ENCODE measurements at places on chromosomes 4 and X.

- DNase-seq = no peak
Measured at GRCh38 chrX:46727441-46727840, 31.5 kb downstream of the SLC9A7 start.

- no peak for DNase-seq
Measured at GRCh38 chrX:35115205-35115604, 172.6 kb downstream of the FAM47B start.

DNA sequence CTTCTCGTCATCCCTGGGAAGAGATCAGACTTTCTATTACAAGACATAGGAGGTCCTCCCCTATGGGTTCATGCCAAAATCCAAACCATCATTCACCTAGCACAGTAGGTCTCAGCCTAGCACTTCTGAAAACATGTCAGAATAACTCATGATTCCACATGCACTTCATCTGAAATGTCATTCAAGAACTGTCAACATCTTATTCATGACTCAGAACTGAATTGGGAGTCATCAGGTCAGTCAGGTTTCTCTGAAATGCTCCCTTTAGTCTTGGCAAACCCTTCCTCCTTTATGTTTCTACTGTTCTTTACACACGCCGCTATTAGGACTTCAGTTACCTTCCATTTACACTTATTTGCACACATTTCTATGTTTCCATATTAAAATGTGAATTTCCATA lies 67.2 kb downstream of the ANTXR2 start:
- no peak for DNase-seq

DNA sequence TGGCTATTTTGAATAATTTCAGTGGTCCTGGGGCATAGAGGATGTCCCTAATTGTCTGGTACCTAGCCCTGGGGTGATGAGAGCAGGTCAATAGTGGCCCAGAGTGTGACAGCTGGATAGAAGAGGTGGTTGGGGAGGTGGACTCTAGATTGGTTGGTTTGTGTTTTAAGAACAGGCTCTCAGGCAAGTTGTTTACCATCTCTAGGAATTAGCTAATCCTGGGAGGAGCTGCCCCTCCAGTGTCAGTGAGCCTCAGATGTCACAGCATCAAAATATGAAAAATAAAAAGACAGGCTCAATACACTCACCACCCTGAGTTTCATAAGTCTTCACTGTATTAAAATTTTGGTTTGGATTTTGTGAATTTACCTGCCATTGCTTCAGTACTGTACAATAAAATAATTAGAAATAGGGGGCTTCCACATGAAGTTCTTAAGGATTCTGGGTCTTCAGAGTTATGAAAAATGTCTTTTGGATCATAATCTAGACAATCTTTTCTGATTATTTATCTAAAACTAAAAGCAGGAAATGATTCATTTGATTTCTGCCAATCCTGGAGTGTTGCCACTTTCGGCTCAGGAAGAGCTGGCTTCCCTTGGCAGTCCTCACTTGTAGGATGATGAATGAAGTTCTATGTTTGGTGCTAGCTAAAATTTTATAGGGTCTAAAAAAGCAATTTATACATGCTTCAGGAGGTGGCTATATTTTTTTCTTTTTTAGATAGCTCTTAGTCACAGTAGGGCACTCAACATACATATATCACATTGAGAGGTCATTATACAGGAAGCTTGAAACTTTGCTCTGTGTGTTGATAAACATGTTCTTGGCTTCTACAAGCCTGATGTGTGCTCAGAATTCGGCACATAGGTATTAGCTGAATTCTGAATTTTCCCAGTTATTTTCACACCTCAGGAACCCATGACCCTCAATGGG lies 395.1 kb downstream of the RAB28 start:
- DNase-seq = no peak

DNA sequence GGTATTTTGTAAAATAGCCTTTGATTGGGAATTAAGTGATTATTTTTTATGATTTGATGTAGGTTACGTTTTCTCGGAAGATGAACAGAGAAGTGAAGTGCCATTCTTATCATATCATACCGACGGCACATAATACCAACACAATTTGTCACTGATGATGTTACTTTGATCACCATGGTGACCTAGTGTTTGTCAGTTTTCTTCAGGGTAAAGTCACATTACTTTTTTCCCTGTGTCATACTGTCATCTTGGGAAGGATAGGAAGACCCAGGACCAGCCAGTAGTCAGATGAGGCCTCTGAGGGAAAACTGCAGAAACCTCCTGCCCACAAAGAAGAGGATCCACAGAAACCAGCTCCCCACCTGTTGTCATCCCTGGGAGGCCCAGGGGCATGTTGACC lies 1.3 kb upstream of the MAGEC1 start:
- no peak for DNase-seq

- DNase-seq = no peak
Measured at GRCh38 chr4:4271912-4272311, 18.0 kb downstream of the LYAR start.

DNA sequence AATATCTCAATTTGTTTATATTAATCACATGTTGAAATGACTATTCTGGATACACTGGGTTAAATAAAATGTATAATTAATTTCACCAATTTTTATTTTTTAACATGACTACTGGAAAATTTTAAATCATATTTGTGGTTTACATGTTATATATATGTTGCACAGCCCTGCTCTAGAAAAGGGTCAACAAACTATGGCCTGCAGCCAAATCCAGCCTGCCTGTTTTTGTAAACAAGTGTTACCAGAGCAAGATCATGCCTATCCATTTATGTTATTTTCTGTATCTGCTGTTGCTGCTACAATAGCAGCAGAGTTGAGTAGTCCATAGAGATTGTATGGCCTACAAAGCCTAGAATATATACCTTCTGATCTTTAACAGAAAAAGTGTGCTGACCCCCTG lies 1.2 kb downstream of the TCEANC start:
- DNase-seq = no peak

GRCh38 chr4:73053974-73054480 lies 15.5 kb downstream of the COX18 start:
- DNase-seq = no peak

DNA sequence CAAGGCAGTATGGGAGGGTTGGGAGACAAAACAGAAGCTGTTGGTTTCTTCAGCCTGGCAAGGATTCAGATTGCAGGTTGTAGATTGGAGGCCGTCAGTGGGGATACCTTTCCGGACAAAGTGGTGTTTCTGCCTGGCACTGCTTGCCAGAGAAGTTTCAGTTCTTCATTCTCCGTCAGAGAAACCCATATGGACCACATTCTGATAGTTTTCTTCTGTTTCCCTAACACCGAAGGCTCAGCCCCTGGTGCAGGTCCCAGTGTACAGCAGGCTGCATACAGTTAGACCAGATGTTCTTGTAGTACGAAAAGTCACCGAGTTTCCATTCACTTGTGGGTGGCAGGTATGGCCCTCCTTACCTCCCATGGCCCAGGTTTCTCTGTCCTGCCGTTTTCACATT lies 107.3 kb downstream of the PTTG2 start:
- DNase-seq = no peak

DNA sequence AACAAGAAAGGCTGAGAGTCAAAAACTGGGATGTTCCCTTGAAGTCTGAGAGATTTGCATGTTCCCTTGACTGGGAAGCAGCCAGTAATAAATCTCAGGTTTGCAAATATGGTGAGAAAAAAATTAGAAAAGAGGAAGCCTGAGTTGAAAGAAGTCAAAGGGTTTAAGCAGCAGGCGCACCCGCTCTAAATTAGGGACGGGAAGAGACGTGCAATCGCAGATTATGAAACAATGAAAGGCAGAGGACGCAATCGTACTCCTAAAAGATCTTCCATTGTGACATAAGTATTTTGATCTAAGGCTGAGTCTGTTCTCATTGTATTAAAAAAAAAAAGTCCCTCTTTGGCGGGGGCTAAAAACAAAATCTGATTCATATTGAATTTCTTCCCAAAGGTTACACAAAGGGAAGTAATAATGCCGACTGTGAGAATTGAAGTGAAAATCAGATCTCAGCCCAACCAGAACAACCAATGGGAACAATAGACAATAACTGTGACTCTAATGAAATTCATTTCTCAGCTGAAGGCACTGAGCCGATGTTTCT lies 28.2 kb downstream of the SAT1 start:
- DNase-seq = no peak

DNA sequence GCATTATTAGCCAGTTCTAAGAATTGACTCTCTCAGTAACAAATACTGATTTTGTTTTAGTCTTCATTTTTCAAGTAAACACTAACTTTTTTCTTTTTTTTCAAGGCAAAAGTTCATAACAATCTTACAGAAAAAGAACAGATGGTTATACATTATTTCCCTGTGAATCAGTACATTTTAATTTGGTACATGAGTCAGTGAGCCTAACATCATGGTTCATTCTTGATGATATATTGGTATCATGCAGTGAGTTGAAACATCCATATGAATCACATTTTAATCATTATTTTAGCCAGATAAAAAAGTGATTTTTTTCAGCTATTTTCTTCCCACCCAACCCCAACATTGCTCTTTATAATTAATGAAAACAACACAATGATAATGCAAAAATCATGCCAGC lies 184.3 kb upstream of the TACR3 start:
- no peak for DNase-seq

GRCh38 chr4:46503739-46504138 lies 113.8 kb upstream of the GABRA2 start:
- no peak for DNase-seq

- no peak for DNase-seq
Measured at GRCh38 chrX:148938348-148938747, 437.9 kb downstream of the AFF2 start.

GRCh38 chr4:183934761-183935160 lies 29.7 kb downstream of the STOX2 start:
- no peak for DNase-seq

DNA sequence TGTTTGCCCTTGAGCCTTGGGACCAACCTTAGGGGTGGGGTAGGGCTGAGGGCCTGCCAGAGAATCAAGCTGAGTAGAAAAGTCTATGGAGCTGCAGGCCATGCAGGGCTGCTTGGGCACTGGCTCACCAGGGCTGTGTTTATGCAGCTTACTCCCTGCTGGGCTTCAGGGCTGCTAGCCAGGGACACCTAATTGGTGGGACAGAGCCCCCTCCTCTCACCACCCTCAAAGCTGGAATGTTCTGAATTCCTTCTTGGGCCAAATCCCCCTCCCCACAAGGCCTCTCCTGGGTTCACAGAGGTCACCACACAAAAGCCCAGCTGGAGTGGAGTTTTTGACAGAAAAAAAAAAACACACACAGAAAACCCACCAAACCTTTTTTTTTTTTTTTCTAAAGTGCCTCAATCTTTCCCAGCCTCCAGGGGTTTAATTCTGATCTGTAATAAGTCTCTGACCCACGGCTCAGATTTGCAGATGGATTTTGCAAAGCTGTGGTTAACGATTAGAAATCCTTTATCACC lies at the start of gene CLDN2:
Gene CLDN2, plus strand, starts transcription at position 471 of the 521 bp plus-strand sequence. CDS start 7,827 bp downstream, outside the sequence.
- no peak for DNase-seq

DNA sequence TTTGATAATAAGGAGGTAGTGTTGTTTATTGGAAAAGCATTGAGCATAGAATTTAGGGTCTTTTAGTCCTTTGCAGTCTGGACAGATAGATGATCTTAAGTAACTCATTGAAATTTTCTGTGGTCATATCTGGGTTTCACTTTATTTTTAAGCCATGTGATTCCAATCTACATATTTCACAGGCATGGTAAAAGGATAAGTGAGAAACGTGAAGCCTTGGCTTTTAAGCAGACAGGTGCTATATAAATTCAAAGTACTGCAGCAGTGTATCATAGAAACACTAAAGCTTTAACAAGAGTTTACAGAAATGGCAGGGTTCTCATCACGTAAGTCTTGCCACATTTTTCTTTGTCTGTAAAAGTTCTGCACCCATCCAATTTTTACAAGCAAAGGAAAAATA lies 4.9 kb downstream of the PLS3 start:
- no peak for DNase-seq

DNA sequence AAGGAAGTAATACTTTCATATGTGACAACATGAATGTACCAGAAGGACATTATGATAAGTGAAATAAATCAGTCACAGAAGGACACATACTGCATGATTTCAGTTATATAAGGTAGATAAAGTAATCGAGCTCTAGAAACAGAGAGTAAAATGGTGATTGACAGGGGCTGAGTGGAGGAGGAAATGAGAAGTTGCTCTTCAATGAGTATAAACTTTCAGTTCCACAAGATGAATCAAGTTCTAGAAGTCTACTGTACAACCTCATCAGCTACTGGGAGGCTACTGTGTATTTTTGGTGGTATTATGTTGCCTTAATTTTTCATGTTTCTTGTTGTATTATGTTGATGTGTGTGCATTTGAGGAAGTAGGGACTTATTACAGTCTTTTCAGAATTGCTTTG lies 270.9 kb upstream of the GRIA3 start:
- no peak for DNase-seq
